Spinal cord (tissue), 10 donors: ENCODE measurements at places on chromosomes 16 and 17. TPM values are rescaled to one million over a fixed set of nuclear protein-coding genes. Genes with fewer than 3 reads are reported as not detected.

The RAPGEFL1 gene
- polyA plus RNA-seq = 77.1 TPM

The ZNF287 gene
- 11.4 TPM for polyA plus RNA-seq

The ABAT gene
- 225 TPM for polyA plus RNA-seq

The NACA2 gene
- 1.9 TPM for polyA plus RNA-seq

The TPSD1 gene
- polyA plus RNA-seq = not detected

The TTLL6 gene
- polyA plus RNA-seq = 0.32 TPM

The HAS3 gene
- 6.6 TPM for polyA plus RNA-seq

The RGS11 gene
- polyA plus RNA-seq = 29.5 TPM

The SERPINF2 gene
- 1.2 TPM for polyA plus RNA-seq

The TEKT1 gene
- 11.9 TPM for polyA plus RNA-seq

The CCDC200 gene
- polyA plus RNA-seq = 11.0 TPM

The SOX15 gene
- 15.2 TPM for polyA plus RNA-seq

The MYH2 gene
- 0.21 TPM for polyA plus RNA-seq

The SEPTIN12 gene
- polyA plus RNA-seq = 0.47 TPM

The FSCN2 gene
- 3.1 TPM for polyA plus RNA-seq

The RRAD gene
- polyA plus RNA-seq = 1.3 TPM

The FAM20A gene
- polyA plus RNA-seq = 16.3 TPM

The NMT1 gene
- 55.5 TPM for polyA plus RNA-seq

The CFAP97D1 gene
- 0.16 TPM for polyA plus RNA-seq

The NKD1 gene
- 28.8 TPM for polyA plus RNA-seq

The CAPNS2 gene
- not detected for polyA plus RNA-seq

The CDYL2 gene
- polyA plus RNA-seq = 12.0 TPM

The ABCC12 gene
- polyA plus RNA-seq = 0.32 TPM

The CTRB2 gene
- 0.20 TPM for polyA plus RNA-seq

The OTOP3 gene
- not detected for polyA plus RNA-seq

The DRC3 gene
- 20.8 TPM for polyA plus RNA-seq

The HNF1B gene
- polyA plus RNA-seq = 0.76 TPM

The RAB26 gene
- 29.8 TPM for polyA plus RNA-seq

The APOH gene
- 0.14 TPM for polyA plus RNA-seq

The CCL13 gene
- polyA plus RNA-seq = 0.38 TPM

The HOXB6 gene
- polyA plus RNA-seq = 132 TPM
